ENCODE measurements at places on chromosomes 12 and 14.
A peak's percentile ranks its signal among the peaks of the same experiment; 100 is the strongest.

DNA sequence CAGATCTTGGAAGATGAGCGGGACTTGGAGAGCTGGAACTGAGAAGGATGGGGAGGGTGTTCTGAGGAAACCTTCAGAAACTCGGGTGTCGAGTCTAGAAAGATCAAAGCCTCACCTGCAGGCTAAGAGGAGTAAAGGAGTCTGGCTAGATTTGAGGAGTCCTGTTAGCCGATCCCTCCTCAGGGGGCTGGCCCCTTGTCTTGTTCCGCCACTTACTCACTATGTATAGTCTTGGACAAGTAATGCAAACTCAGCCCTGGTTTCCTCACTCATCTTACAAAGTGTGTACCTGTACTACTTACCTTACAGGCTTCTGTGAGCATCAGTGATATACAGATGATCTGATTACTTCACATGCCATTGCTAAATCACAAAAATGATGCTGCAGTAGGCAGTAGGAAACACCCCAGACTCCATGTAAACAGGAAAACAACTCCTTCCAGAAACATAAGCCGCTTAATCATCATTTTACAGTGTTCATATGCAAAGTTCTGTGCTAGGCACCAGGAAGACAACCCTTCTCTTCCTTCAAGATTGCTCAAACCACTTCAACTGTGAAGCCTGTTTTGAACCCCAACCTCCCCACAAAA is 2.0 kb upstream of the SPTLC2 start:
- H3K27ac ChIP-seq: no peak overlapping the region
- H3K27me3 ChIP-seq: no peaks in the 10 kb centered on the region
- H3K4me3 ChIP-seq: no peak overlapping the region
- DNase-seq: no peak

DNA sequence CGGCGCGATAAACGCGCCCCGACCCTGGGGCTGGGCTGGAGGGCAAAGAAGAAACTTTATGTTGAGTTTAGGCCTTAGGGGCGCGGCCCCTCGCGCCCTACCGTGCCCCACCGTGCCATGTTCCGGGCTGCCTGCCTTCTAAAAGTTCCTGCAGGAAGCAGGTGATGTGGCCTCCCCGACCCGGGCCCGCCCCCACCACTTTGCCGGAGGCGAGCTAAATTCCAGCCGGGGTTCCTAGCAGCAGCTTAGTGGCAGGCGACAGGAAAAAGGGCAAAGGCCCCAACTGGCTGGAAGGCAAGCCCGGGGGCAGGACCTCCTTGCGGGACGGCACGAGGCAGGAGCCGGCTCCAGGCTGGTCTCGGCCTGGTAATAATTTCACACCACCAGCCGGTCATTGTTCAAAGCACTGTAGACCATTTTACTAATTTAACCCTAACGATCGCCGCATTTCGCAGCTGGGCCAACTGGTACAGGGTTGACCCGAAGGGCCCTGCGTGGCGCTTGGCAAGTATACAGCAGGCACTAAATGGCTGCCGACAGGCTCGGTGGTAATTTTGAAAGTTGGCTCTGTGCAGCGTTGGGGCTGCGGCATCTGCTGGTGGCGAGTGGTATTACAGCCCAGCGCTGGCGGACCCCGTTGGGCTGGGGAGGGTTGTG is 895 bp upstream of the CCDC88C start:
- peak; percentile 31 for DNase-seq
- peak overlapping the region; percentile 31 for H3K4me3 ChIP-seq
- peaks cover 13% of the 10 kb centered on the region for H3K27me3 ChIP-seq
- H3K4me1 ChIP-seq: no peaks in the 10 kb centered on the region
- no peak overlapping the region for H3K27ac ChIP-seq
- no peaks in the 10 kb centered on the region for H3K36me3 ChIP-seq

GRCh38 chr14:32470161-32470715 is 141.1 kb downstream of the AKAP6 start:
- H3K36me3 ChIP-seq: no peaks in the 10 kb centered on the region
- no peak overlapping the region for H3K4me3 ChIP-seq
- DNase-seq: no peak
- H3K27me3 ChIP-seq: no peaks in the 10 kb centered on the region
- no peak overlapping the region for H3K27ac ChIP-seq

DNA sequence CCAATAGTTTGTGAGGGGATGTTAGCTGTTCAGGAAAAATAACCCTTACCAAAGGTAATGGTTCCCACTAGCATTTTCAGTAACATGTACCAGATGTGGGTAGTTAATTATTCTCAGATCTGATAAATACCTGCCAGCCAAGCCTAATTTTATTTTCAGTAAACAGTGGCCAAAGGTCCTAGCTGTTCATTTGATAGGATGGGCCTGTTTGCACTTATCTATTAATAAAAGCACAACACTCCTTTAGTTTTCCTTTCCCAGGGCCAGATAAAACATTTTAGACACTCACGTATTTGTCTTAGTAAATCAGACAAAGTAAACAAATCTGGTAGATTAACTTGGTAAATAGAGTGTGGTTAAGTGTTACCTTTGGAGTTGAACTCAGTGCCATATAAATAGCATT is 345.1 kb downstream of the RAD51B start:
- no peak overlapping the region for H3K27ac ChIP-seq
- H3K27me3 ChIP-seq: no peaks in the 10 kb centered on the region
- H3K4me3 ChIP-seq: no peak overlapping the region
- no peaks in the 10 kb centered on the region for H3K4me1 ChIP-seq
- no peaks in the 10 kb centered on the region for H3K36me3 ChIP-seq

GRCh38 chr12:60977966-60978365 is 1282.2 kb upstream of the USP15 start:
- no peaks in the 10 kb centered on the region for H3K27me3 ChIP-seq
- H3K4me3 ChIP-seq: no peak overlapping the region
- H3K27ac ChIP-seq: no peak overlapping the region
- H3K4me1 ChIP-seq: no peaks in the 10 kb centered on the region
- H3K36me3 ChIP-seq: no peaks in the 10 kb centered on the region
